GM12865 (cell line): ENCODE measurements at places on chromosomes 5 and 9.
A peak's percentile ranks its signal among the peaks of the same experiment; 100 is the strongest.

DNA sequence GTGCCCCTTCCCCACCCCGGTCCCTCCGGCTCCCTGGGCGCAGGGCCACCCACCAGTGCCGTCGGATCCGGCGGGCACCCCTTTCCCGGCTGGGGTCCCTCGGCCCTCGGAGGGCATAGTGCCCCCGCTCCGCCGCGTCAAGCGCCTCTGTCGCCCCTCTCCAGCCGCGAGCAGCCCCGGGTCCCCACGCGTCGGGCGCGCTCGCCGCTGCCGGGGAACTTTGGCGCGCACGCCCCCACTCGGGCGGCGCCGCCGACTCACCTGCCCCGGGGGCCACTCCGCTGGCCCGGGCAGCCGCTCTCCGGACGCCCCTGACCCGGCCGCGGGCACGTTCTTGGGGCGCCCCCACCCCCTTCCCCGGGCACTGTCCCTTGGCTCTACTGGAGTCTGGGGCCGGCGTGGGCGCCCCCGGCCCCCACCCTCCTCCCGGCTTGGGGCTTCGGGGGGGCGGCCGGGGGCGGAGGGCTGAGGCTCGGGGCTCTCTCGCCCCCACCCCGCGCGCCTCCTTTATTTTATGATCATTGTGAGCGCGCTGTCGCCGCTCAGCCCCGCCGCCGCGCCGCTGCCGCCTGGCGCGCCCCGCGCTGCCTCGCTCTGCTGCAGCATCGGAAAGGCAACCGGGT is 1.1 kb upstream of the FAM78A start:
- DNase-seq: no peak

DNA sequence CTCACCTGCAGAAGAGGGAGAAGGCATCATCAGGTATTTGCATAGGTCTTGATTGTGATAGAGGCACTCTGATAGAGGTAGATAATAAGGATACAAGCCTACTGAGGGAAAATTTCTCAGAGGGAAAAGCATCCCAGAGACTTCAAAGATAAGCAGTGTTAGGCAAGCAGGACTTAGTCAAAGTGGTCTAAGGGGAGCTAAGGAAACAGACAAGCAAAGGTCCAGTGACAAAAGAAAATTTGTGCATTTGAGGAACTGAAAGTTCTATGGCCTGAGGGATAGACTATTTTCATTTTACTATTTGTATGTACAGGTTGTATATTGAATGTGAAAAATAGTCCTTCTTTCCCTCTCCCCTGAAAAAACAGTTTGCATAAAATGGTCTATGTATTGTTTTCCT is 27.4 kb downstream of the OXCT1 start:
- DNase-seq: peak; percentile 34

GRCh38 chr5:149946118-149946517 is 1.5 kb upstream of the PDE6A start:
- DNase-seq: no peak

GRCh38 chr5:8508231-8508630 is 639.3 kb downstream of the MTRR start:
- no peak for DNase-seq

DNA sequence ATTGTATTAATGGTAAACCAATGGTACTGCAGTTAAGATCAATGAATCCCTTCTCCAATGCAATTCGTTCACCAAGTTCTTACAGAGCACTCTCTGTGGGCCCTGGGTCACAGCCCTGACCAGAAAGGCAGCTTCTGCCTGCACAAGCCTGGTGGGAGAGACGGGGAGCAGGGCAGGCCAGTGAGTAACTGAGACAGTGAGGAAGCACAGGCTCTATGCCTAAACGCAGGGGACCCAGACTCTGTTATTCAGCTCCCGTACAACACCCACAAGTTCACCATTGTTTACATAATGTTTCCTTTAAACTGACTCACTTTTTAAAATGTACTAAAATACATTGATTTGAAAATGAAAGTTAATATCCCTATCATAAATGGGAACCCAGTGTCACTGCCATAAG is 40.5 kb upstream of the CTSL start:
- DNase-seq: no peak

DNA sequence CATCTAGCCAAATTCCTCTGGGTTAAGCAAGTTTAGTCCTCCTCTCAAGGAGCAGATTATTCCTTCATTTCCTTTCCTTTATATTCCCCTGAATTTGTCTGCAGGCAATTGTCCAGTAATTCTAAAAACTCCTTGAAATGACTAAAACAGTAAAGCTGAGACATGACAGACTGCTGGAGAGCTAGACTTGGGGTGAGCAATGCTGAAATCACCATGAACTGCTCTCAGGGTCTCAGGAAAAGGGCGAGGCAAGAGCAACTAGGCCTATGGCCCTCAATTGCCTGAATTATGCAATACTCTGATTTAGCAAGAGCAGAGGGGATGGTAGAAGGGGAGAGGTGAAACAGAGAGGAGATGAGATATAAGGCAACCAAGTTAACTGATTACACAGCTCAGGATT is 172.9 kb upstream of the NREP start:
- DNase-seq: no peak

DNA sequence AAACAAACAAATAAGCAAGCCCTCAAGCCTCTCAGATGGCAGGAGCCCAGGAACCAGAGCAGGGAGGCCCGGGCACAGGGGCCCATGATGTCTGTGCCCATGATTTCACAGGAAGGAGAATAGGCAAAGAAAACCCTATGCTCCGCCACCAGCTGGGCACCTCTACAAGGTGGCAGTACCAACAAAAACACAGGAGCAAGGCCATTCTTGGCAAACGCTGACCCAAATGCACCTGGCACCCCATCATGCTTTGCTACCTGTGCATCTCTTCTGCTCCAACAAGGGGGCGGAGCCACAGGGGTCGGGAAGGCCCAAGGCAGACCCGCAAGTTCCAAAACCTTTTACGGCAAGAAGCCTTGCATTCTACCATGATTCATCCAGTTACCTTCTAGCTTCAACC is 3.1 kb downstream of the BRD3 start:
- DNase-seq: no peak

DNA sequence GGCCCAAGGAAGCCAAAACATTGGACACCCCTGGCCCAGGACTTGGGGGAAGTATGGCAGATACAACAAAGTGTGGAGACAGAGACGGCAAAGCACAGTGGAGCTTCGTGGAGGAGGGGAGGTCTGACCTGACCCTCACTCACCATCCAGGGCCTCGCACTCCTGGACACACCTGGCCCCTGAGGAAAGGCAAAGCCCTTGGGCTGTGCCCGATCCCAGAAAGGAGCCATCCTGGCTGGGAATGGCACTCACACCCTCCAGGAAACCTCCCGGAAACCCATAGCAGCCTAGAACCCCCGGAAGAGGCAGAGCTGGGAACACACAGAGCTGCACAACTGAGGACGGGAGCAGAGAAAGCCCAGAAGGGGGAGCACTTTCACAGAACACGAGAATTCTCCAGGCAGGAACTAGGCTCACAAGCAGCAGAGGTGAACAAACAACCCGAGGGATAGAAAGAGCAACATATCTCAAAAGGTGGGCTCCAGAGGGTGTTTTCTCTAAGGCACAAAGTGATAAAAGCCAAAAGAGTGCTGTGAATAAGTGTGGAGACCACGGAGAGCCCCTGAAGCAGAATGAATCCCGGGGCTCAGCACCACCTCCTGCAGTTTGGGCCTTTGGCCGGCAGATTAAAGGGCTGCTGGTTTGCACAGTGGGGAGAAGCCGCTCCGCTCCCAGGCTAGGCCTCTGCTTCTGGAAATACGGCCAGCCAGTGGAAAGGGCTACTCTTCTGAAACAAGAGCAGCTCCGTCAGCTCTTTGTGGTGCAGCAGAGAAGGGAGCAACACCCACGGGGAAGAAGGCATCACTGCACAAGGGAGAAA is 108.2 kb downstream of the UBE2R2 start:
- DNase-seq: peak; percentile 51

DNA sequence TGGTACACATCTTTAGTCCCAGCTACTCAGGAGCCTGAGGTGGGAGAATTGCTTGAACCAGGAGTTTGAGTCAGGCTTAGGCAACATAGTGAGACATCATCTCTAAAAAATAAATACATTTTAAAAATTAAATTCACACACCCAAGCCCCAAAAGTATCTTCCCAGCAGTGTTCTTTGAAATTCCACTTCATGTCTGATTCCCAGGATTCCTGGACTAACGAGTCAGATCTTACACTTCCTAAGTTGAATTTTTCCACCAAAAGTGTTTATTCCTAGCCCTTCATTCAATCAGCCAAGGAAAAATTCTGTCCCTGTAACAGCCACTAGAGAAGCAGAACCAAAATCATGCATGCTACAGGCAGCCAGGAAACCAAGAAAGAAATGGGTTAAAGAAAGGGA is 970.9 kb downstream of the EFNA5 start:
- DNase-seq: no peak

DNA sequence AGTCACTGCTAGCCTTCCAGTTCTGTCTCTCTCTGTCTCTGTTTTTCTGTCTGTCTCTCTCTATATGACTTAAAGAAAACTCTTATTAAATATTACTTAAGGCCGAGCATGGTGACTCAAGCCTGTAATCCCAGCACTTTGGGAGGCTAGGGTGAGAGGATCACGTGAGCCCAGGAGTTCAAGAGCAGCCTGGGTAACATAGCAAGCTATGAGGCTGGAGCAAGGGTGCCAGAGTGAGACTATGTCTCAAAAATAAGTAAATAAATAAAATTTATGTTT is 1.7 kb upstream of the GBGT1 start:
- DNase-seq: no peak

- DNase-seq: no peak
Measured at GRCh38 chr5:95918421-95919006, 43.1 kb downstream of the ELL2 start.

DNA sequence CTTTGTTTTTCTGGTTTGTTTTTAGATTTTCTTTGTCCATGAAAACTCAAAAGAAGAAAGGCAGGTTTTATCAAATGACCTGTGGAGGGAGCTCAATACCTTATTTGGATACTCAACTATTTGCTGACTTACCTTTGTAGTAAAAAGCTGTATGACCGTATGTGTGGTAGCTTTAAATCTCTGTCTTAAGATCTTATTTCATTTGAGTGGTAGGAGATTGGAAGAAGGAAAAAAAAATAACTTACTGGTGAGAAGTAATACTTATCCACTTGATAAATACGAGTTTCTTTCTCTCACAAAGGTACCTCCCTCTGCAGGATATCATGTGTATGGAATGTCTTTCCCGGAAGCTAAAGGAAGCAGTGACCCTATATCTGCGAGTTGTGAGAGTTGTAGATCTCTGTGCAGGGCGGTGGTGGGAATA is 15.0 kb downstream of the FBXO38 start:
- DNase-seq: no peak

GRCh38 chr9:127738666-127739065 is 3.6 kb upstream of the TOR2A start:
- no peak for DNase-seq

DNA sequence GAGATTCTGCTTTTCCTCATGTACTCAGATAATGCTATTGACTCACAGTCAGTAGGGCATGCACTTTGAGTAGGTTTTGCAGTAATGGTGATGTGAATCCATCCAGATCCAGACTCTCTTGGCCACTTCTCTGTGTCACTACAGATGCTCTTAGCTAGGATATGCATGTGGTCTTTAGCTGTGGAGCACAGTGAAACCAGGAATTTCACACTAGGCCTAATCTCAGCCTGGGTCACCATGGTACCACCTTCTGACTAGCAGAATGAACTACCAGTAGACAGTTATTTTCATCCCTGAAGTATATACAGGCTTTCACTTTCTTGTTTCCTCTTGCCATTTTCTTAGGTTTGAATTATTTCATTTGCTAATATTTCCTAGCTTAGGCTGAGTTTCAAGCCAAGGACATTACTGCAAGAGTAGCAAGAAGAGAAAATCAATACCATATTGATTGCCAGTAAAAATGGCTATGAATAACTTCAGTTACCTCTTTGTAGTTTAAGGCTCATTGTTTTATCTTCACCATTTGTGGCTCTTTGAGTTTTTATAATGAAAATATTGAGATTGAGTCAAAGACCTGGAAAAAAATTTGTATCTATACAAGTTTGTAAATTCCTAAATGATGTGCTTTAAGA is 28.4 kb upstream of the CSNK1G3 start:
- DNase-seq: no peak

- no peak for DNase-seq
Measured at GRCh38 chr5:167937635-167937998, 353.8 kb upstream of the WWC1 start.

DNA sequence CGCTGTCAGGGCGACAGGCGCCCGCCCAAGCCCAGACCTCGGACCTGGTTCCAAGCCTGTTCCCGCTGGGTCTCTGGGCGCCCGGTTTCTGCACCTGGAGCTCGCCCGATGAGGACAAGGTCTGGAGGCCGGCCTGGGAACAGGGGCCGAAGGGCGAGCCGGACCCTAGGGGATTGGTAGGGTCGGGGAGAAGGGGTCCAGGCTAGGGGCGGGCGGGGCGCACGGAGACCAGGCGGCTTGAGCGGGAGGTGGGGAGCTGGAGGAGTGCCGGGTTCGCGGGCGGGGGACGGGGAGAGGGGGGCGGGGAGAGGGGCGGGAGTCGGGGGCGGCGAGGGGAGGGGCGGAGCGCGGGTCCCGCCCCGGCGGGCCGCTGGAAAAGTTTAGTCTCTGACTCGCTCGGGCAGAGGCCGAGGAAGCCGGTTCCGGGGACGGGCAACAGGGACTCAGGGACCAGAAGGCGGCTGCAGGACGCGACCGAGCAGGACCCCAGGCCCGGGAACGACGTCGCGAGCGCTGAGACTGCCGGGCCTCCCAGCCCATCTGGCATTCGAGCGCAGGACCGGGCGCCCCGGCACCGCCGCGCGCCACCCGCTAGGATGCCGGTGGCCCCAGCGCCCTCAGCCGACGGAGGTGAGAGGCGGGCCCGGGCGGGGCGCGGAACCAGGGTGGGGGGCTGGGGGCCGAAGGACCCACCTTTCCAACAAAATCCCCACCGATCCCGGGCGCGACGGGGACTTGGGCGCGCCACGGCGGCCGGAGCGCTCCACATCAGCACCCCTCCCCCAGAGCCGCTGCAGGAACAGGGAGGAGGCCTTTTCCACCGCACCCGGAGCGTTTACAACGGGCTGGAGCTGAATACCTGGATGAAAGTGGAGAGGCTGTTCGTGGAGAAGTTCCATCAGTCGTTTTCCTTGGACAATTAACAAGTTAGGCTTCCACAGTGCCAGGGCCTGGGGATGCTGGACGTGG is at the start of gene S1PR3:
S1PR3 (plus strand) TSS at position 403 of the 969 bp plus-strand sequence. CDS start 9,733 bp downstream, outside the sequence.
- no peak for DNase-seq

DNA sequence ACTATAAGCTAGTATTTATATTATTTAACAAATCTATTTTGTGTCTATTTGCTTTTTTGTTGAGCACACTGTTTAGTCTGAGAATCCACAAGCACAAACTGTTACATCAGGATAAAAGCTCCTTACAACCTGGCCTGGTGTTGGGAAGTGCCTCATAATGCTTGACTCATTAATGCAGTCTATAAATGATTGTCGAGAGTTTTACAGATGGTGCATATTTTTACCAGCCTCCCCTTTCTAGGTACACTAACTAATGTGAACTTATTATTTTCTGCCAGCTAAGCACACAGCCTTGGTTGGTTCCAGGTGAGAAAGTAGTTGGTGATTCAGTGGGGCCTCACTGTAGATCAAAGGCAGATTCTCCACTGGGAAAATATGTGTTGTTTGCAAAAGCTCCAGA is 151.0 kb upstream of the ADAMTS16 start:
- DNase-seq: no peak
